Activated CD4-positive, alpha-beta T cell treated with anti-CD3 and anti-CD28 coated beads for 36 hours (primary cell): ENCODE measurements at places on chromosomes 4 and X. TPM values are rescaled to one million over a fixed set of nuclear protein-coding genes. Genes with fewer than 3 reads are reported as not detected.

- no peak for DNase-seq
These were observed 45.0 kb downstream of the PSAPL1 start for GRCh38 chr4:7389719-7390118.

DNA sequence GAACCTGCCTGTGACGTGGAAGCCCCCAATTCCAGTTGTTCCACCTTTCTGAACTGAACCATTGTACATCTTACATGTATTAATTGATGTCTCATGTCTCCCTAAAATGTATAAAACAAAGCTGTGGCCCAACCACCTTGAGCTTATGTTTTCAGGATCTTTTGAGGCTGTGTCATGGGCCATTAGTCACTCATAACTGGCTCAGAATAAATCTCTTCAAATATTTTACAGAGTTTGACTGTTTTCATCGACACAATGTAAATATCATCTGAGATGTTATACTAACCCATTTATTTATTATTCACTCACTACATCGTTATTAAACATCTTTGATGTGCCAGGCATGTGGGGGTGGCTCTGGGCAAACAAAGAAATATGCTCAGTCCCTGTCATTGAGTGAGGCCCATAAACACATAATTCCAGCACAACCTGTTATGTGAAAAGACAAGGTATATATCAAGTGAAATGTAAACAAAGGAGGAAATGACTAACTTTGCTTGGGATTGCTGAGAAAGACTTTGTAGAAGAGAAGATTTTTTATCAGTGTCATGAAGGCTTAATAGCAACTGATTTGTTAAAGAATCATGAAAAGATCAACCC lies 34.5 kb upstream of the PPM1K start:
- no peak for DNase-seq

DNA sequence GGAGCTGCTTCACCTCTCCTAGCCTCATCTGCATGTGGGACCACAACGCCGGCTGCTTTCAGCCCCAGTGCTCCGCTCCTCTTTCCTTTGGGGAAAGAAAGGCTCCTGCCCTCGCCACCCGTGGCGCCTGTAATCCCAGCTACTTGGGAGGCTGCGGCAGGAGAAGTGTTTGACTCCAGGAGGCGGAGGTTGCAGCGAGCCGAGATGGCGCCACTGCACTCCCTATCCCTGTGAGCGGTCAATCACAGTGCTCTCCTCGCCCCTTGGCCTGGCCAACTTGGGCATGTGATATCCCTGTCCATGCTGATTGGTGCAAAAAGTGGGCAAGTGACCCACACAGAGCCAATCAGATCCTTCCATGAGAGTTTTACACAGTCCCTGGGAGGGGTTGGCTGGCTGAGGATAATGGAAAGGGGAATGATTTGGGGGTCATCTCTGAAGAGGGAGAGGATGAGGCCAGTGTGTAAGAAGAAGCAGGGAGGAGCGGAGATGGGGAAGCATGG lies 56.2 kb downstream of the WFS1 start:
- no peak for DNase-seq

GRCh38 chrX:72080150-72080549 lies 51.6 kb downstream of the RTL5 start:
- DNase-seq = no peak

- DNase-seq = no peak
These were observed 42.9 kb upstream of the CYP4V2 start for GRCh38 chr4:186148336-186148975.

- no peak for DNase-seq
These were observed 13.9 kb downstream of the QDPR start for GRCh38 chr4:17497890-17498523.

CDX4 gene
- total RNA-seq = not detected

CACNA1F gene
- total RNA-seq = 0.65 TPM

RAB39B gene
- total RNA-seq = 16.4 TPM

ATOH1 gene
- total RNA-seq = not detected
